Coronary artery (tissue), 2 donors: ENCODE measurements at places on chromosomes 6 and 20.

DNA sequence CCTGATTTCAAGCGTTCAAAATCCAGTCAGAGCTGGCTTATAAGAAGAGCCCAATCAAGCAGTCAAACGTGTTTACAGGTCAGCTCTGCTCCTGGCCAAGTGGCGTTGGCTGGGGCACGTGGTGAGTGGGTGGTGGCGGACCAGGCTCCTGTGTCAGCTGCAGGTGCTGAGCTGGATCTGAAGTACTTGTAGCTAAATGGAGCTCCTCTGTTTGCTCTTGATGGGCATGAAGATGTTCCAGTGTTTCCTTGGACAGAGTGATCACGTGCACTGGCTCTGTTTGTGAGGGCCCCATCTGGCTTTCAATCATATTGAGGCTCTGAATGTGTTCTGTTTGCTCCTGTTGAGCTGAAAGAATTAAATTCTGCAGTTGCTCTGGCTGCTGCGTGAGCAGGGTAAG is 10.2 kb upstream of the MICAL1 start:
- no peak for DNase-seq

GRCh38 chr20:31945319-31945718 is 6.5 kb downstream of the PDRG1 start:
- no peak for DNase-seq

GRCh38 chr6:34610819-34611477 is 54.8 kb upstream of the SPDEF start:
- DNase-seq, result no peak

DNA sequence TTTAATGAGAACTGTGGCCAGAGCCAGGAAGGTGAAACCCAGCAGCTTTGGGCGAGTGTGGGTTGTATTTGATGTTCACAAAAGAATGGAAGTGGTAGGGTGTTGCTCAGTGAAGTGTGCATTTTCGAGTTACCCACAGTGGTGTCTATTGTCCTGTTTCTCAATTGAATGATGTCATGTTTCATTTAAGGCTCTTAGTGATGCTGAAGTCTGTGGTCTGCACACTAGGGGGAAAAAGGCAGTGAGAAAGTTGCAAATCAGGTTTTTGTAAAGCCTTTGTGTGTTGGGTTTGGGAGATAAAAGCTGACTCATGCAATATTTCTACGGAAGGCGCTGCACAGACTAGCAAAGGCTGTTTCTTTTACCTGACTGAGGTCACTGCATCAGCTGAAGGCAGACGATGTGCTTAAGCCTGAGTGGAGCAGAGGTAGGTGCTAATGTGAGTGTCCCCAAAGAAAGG is 121.1 kb downstream of the PLEKHG1 start:
- DNase-seq, result no peak

GRCh38 chr6:25219216-25219916 is 59.8 kb upstream of the CARMIL1 start:
- no peak for DNase-seq

DNA sequence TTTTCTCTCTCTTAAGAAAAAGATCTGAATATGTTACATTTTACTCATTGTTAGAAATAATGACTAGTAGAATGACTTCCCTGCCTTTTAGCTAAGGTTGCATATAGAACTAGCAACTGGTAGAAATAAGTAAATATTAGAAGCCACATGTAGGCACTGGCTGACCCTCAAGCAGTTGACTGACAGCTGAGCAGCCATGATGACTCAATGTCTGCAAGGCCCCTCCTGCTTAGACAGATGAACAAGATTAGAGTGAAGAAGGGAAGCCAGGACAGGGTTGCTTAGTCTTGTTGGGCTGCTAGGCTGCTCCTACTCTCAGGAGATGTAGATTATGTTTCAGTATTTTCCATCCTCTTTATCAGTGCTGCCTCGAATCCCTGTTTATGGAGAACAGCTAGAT is 6.5 kb downstream of the MEP1A start:
- DNase-seq, result no peak

DNA sequence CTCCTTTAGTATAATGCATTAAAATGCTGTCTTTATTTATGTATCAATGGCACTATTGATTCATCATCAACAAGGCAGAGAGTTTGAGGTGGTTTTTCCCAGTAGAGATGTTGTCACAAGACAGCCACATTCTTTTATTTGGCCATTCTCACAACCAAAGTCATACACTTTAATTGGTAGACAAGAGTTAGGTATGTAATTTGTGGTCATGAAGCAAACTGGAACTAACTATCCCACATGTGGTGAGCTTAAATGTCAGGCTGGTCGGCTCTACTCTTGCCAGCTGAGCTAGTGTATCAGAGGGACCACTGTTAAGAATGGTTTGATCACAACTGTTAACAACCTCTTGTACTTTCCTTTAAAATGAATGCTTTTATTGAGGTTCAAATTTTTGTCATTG is 714.6 kb downstream of the CD109 start:
- no peak for DNase-seq

DNA sequence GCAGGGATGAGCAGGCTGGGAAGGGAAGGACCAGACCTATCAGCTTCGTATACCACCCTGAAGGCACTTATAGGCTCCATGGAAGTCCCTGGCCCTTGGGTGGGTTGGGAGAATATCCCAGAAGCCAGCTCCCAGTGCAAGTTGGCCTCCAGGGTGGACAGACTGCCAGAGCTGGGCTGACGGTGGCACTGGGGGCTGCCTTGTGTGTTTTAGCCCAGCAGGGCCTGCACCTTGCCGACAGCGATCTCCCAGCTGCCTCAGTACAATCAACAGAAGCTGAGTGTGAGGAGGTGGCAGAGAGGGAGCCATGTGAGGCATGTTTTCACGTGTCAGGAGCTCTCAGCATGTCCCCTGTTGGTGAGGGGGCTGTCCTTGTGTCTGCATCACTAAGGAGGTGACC is 159.5 kb downstream of the VEGFA start:
- no peak for DNase-seq

- no peak for DNase-seq
These were observed 672.9 kb upstream of the MARCKS start for GRCh38 chr6:113184291-113184690.

- no peak for DNase-seq
These were observed 10.5 kb upstream of the BHLHE23 start for GRCh38 chr20:63017076-63017825.

GRCh38 chr6:16480763-16481560 is 242.6 kb downstream of the GMPR start:
- no peak for DNase-seq

DNA sequence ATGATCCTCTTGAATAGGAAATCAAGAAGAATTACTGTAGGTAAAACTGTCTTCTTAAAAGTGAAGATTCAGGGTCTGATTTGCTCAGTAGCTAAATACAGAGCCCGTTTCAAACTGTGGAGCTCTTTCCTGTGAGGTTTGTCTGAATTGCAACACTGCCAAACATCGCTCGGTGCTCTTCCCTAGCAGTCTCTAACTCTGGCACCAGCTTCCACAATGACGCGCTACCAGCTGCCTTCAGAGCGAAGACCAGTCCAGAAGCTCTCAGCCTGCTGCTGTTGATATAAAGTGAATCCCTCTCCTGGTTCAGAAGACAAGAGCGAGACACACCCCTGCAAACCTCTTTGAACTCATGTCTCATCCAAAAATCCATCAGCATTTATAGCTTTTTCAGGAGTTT is 447.0 kb downstream of the LMBRD1 start:
- no peak for DNase-seq

- peak; percentile 73 for DNase-seq
These were observed 59.6 kb upstream of the TAGAP start for GRCh38 chr6:159104163-159104925.

- DNase-seq, result no peak
These were observed 116.5 kb downstream of the SMLR1 start for GRCh38 chr6:130943738-130944137.

DNA sequence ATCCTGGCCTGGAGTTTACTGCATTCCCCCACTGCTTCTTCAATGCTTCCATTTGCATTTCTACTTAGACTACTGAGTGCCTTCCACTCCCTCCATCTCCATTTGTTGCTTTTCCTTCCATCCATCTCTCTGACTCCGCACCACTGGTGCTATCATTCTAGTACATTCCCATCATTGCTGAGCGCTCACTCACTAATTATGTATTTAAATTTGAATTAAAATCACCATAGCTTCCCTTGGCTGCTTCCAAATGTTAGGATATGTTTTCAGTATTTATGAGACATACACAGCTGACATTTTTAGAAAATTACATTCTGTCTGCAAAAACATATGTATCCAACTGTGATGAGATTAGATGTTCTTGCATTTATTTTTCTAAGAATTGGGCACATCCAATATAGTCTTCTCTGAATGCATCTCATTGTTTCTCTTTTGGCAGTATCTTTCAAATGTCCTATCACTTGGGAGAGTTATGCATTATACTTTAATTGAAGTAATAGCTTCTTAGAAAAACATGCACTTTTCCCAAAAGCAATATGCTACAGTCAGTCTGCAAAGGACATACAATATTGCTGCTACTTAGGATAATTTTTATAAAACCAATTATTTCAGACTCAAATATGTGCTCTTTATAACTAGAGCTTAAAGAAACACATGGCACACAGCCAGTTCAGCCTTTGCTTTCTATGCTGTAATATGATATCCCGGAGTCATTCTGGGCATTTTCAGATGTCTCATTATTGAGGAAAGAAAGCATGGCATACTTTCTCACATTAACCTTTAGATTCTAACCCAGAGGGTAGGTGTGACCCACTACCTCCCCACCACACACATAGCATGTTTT is 12.1 kb upstream of the COL21A1 start:
- no peak for DNase-seq

DNA sequence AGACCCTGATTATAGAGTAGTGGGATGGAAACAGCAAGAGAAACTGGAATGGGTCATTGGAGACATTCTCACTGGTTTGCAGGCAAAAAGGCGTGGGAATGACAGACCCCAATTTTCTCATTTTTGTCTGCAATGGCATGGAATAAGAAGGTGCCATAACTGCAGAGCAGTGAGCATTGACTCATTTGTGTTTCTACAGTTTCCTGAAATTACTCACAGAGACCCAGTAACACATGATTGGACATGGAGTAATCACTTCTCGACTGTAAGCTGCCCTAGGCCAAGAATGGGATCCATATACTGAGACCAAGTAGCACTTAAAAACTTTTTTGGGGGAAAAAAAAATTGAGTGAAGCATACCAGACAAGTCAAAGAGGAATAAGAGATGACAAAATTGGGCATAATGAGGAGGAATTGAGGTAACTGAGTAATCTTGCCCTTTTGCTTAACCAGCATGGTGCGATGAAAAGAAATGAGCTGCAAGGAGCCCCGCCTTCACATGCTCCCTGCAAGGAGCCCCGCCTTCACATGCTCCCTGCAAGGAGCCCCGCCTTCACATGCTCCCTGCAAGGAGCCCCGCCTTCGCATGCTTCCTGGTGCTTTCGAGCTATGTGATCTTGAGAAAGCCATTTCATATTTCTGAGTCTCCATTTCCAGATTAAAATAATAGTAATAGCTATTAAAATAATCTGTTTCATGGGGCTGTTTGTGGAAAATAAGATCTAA is 44.1 kb downstream of the NHSL1 start:
- DNase-seq, result no peak

DNA sequence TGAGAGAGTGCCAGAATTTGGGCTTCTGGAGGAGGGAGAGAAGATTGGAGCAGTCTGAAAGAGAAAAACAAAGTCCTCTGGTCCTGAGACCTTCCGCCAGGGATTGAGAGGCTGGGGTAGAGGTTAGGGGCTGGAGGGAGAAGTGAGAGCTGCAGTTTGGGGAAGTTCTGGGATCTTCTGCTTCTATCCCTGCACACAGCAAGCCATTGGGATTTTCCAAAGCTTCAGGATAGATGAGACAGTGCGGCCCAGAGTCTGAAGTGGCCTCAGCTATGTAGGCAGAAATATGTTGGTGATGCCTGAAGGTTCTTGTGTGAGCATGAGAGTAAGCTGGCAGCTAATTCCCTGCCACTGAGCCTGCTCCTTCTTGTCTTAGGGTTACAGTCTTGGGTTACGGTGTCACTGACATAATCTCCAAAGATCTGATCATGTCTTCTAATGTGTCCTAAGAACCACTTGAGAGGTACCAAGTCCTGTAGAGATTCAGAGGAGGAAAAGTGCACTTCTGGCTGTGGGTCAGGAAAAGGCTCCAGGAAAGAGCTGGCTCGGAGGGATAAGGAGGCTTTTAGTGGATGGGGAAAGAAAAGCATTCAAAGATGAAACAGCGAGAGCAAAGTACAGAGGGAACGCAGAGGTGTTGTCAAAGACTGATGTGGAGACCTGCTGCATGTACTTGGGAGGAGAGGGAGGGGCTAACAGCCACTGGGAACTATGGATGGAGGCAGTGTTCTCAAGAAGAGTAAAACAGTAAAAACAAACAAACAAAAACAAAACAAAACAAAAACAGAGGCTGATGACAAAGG is 131.1 kb upstream of the MYLIP start:
- DNase-seq, result no peak

GRCh38 chr20:59672576-59672975 is 68.2 kb downstream of the PHACTR3 start:
- DNase-seq, result peak; percentile 45

- no peak for DNase-seq
These were observed 937 bp downstream of the AKAP7 start for GRCh38 chr6:131136021-131136786.

DNA sequence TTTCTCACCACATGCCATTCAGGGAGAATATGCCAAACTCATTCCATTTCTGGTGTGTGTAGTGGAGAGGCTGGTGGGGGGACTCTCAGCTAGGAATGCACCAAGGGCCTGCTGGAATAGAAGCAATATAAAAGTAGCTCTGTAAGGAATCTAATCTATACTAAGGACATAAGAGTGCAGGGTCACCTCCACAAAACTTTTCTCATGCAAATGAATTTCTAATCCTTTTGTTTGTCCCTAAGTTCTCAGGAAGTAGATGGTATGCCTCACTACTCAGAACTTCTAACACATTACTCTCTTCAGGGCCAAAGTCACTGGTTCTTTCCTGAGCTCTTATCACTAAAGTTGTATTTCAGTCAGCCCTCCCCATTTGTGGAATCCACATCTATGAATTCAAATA is 427.2 kb downstream of the C6orf118 start:
- no peak for DNase-seq

DNA sequence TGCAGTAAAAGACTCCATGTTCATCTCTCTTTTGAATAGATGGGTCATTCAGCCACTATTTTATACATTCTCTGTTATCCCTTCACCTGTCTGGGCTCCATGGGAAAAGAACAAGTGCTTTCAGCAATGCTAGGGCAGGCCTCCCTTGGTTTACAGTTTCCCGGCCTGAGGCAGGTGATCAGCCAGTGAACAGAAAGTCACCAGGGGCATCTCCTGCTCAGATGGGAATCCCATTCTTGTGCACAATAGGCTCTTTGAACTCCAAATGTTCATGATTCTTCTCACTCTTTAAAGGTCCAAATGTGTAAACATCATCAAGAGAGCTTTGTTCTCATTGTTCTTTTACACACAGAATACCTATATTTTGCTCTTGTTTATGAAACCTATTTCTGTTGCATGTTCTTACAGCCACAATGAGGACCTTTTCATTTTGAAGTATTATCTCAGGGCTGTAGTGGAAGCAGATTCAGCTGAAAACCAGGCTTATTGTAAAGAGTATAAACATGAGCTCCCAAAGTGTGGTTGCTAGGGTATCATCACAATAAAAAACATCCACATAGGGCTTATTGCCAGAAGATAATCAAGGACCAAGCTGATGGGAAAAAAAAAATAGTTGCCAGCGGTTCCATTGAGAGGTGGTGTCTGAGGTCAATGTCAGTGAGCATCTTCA is 267.1 kb upstream of the SGK1 start:
- DNase-seq, result no peak

GRCh38 chr20:24523661-24524060 is 54.2 kb downstream of the SYNDIG1 start:
- DNase-seq, result no peak
